ENCODE measurements at places on chromosomes 13 and 19.

GRCh38 chr19:35449359-35450043, 1.4 kb downstream of the FFAR2 start:
- DNase-seq, result no peak

DNA sequence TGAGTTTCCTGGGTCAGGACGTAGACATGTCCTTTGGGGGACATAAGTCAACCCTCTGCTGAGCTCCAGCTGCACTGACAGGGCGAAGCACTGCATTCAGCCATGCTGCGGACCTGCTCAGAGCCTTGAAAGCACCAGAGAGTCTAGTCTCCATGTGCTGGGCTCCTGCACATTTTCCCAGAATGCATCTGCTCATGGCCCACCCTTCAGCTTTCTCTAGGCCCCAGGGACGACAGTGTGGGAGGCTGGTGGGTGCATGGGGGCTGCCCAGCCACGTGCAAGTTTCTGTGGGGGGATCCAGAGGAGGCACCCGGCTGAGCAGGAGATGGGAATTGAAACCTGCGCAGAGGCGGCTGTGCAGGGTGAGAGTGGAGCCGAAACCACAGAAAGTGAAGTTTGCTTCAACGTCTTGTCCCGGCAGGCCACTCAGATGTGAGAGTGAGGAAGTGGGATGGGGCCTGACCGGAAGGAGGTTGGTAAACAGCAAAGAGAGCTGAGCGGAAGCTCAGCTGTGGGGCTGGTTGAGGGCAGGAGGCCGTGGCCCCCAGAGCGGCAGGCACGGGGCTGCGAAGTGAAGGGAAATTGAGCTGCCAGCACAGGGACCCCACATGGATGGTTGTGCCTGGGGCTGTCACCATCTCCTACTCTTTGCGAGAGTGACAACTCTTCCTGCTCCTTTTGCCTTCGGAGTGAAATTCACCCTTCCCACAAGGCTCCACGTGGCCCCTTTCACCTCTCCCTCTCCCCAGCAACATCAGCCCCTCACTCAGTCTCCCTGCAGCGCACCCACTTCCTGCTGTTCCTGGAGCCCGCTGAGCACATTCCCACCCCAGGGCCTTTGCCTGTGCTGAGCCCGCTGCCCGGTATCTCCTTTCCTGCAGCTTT, 11.8 kb downstream of the PGLS start:
- DNase-seq, result no peak

DNA sequence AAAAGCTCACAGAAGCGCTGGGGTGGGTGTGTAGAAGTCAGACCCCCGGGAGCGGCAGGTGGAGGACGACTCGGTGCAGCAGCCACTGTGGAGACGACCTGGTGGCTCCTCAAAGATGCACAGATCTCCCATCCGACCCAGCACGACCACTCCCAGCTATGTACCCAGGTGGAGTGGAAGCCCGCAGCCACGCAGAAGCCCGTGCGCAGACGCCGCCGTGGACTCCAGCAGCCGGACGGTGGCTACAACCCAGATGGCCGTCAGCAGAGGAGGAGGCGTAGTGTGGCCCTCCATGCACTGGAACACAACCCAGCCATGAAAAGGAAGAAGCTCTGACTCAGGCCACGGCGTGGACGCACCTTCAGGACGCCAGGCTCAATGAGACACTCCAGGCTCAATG, 21.7 kb downstream of the CSNK1G2 start:
- no peak for DNase-seq

- DNase-seq, result no peak
These were observed 112.7 kb upstream of the TSHZ3 start for GRCh38 chr19:31461814-31462539.

DNA sequence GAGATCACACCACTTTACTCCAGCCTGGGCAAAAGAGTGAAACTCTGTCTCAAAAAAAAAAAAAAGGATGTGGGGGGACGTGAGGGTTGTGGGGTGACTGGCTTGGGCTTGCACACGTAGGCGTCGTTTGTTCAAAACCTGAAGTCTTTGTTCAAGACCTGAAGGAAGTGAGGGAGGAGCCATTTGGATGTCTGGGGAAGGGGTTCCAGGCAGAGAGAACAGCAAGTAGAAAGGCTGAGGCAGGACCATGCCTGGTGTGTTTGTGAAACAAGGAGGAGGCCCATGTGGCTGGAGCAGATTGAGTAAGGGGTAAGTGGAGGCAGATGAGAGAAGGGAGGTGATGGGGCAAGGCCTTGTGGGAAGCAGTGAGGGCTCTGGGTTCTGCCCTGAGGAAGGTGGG, 27.8 kb downstream of the PIN1 start:
- DNase-seq, result no peak

GRCh38 chr13:95385373-95385772, 84.1 kb upstream of the ABCC4 start:
- DNase-seq, result no peak

GRCh38 chr13:35785576-35786303, 309.3 kb upstream of the MAB21L1 start:
- DNase-seq, result no peak

DNA sequence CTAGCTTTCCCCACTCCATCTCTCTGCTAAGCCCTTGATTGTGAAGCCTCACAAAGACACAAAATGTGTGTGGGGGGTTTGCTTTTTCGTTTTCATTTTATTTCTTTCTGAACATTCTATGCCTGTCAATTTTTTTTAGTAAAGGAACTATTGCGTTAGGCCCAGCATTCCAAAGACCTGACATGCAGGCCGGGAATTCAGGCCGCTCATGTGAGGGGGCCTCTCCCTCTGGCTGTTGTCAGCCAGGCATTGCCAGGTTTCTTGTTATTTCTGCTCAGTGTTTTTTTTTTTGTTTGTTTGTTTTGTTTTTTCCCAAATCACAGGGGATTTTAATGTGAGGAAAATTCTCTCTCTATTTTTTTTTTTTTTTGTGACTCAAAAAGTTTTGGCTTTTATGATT, 10.3 kb upstream of the MEDAG start:
- no peak for DNase-seq

DNA sequence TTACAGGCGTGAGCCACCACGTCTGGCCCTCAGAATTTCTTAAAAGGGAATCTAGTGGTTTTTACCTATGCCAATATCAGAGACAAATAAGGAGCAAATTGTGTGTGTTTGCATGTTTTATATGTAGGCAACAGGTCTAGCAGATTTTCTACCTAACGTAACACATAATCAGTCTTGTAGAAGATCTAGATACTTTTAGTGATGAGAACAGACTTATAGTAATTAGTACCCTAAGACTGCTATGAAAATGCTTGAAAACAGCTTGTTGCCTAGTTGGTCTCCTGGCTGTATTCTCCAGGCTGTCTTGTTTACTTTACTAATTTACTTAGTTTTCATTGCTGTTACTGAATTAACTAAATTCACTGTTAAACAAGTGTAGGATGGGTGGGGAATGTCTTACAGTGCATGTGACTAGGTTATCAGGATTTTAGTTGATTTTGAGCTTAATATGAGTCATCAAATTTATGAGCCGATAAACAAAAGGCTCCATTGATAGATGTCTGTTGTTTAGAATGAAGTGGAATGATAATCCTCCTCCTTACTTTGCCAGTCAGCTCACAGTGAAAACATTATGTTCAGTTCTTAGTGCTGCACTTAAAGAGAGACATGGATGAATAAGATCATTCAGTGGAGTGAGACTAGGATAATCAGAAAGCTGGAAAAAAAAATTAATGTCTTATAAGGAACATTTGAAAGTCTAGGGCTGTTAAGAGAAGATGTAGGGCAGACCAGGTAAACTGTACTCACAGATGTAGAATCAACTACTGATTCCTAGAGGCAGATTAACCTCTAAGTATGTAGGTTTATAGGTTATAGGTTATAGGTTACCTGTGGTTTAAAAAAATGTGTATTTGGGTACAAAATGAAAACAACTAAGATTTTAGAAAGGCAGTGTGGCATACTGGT, 22.4 kb downstream of the GTF2F2 start:
- DNase-seq, result no peak

GRCh38 chr13:110036060-110036459, 249.7 kb upstream of the IRS2 start:
- DNase-seq, result no peak

- DNase-seq, result no peak
These were observed 187.7 kb downstream of the FOXO1 start for GRCh38 chr13:40478775-40479174.

- no peak for DNase-seq
These were observed 451.5 kb upstream of the SLC10A2 start for GRCh38 chr13:103517768-103518102.
